ENCODE measurements at places on chromosomes 16 and 17.

- peak; percentile 70 for DNase-seq
These were observed 498 bp downstream of the LRRC37B start for GRCh38 chr17:32007463-32008298.

DNA sequence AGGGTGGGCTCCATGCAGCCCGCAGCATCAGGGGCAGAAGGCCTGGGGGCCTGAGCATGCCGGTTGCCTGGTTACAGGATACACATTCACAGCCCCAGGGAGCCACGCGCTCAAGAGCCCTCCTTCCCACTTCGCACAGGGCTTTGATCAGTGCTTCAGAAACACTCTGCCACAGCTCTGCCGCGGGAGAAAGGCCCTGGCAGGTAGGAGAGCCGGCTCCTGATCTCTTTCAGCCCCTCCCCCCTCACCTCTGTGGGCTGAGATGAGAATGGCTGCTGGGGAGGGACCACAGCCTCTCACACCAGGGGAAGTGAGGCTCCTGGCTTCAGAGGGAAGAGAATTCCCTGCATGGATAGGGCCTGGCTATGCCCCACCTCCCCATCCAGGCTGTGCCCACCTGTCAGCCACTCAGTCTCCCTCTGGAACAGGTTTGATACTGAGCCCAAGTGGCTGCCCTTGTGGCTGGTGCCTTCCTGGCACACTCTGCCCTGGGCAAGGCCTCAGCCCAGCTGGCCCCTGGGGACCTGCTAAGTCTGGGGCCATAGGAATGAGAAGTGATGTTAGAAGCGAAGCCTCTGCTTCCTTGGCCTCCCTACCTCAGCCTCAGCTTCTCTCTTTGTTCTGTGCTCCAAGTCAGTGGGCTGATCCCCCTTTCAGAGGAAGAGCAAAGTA lies 8.6 kb downstream of the DOK4 start:
- DNase-seq = no peak

- DNase-seq = peak; percentile 67
These were observed 932 bp downstream of the ZNF267 start for GRCh38 chr16:31874366-31875111.

GRCh38 chr16:57054771-57055170 lies 37.6 kb upstream of the CPNE2 start:
- no peak for DNase-seq

- DNase-seq = no peak
These were observed 7.5 kb downstream of the TK1 start for GRCh38 chr17:78179372-78179771.

DNA sequence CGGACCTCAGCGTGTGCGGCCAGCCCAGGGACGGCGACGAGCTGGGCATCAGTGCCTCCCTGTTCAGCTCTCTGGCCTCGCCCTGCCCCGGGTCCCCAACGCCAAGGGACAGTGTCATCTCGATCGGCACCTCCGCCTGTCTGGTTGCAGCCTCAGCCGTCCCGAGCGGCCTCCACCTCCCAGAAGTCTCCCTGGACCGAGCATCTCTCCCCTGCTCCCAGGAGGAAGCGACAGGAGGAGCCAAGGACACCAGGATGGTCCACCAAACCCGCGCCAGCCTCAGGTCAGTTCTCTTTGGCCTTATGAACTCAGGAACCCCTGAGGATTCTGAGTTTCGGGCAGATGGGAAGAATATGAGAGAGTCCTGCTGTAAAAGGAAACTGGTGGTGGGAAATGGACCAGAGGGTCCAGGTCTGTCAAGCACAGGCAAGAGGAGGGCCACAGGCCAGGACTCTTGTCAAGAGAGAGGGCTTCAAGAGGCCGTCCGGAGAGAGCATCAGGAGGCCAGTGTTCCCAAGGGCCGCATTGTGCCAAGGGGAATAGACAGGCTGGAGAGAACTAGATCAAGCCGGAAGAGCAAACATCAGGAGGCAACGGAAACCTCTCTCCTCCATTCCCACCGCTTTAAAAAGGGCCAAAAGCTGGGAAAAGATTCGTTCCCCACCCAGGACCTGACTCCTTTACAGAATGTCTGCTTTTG lies 825 bp downstream of the HASPIN start:
- no peak for DNase-seq

- DNase-seq = peak; percentile 46
These were observed 3.7 kb upstream of the HSD17B2 start for GRCh38 chr16:82031116-82032084.

GRCh38 chr16:85733839-85734170 lies 17.1 kb downstream of the C16orf74 start:
- DNase-seq = no peak

DNA sequence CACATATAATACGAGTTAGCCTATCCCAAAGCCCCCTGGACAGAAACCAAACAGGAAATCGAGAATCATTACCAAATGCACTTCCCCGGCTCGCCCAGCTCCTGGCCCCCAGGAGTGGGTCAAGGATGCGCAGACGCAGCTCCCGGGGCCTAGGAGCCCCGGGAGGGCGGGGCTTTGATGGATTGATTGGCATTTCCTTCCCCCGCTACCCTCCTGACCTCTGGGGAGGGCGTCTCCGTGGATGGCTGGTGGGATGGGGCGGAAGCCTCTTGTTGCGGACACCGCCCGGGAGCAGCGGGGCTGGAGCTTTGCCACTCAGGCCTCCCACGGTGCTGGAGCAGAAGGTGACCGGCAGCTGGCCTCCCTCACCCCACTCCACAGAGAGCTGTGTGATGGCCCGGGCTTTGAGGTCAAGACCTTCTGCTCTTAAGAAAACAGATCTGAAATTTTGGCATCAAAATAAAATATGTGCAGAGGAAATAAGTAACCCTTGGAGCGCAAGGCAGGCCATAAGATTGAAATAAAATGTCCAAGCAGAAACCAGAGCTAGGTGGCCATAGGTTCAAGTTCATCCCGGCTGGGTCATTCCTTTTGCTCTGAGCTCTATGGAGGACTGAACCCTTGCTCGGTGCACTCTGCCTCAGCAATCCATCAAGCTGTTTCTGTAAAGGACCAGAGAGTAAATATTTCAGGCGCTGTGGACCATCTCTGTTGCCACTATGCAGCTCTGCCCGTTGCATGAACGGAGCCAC lies 262.3 kb downstream of the SOX9 start:
- DNase-seq = no peak

- no peak for DNase-seq
These were observed 17.4 kb downstream of the COL1A1 start for GRCh38 chr17:50184064-50184463.
